ENCODE measurements at places on chromosomes 5 and 9. TPM values are rescaled to one million over a fixed set of nuclear protein-coding genes. Genes with fewer than 3 reads are reported as not detected.

- no peak for DNase-seq
Measured at GRCh38 chr5:176869501-176870109, 29.5 kb downstream of the HK3 start.

- no peak for DNase-seq
Measured at GRCh38 chr5:1262381-1262780, 32.5 kb downstream of the TERT start.

- DNase-seq = no peak
Measured at GRCh38 chr5:74240783-74241750, 399.5 kb downstream of the ENC1 start.

- DNase-seq = no peak
Measured at GRCh38 chr9:126604059-126605055, 9.4 kb upstream of the LMX1B start.

GRCh38 chr9:106981396-106982287 is 118.7 kb downstream of the ZNF462 start:
- DNase-seq = no peak

- no peak for DNase-seq
Measured at GRCh38 chr5:36041537-36041845, 25.2 kb downstream of the UGT3A2 start.

DNA sequence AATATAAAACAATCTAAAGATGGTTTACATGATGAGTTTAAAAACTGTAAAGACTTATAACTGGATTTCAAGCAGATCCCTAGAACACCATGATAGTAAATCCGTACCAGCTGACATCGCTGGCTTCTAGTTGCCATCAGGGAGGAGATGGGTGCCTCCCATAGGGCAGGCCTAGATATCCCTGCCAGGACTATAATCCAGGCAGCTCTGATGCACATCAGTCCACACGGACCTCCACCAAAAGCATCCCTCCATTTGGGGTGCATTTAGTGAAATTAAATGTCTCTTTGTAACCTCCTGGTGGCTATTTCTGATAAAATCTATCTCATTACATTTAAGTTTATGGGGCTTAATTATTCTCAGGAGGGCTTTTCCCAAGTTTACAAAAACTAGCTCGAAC is 45.8 kb downstream of the RETREG1 start:
- no peak for DNase-seq

DNA sequence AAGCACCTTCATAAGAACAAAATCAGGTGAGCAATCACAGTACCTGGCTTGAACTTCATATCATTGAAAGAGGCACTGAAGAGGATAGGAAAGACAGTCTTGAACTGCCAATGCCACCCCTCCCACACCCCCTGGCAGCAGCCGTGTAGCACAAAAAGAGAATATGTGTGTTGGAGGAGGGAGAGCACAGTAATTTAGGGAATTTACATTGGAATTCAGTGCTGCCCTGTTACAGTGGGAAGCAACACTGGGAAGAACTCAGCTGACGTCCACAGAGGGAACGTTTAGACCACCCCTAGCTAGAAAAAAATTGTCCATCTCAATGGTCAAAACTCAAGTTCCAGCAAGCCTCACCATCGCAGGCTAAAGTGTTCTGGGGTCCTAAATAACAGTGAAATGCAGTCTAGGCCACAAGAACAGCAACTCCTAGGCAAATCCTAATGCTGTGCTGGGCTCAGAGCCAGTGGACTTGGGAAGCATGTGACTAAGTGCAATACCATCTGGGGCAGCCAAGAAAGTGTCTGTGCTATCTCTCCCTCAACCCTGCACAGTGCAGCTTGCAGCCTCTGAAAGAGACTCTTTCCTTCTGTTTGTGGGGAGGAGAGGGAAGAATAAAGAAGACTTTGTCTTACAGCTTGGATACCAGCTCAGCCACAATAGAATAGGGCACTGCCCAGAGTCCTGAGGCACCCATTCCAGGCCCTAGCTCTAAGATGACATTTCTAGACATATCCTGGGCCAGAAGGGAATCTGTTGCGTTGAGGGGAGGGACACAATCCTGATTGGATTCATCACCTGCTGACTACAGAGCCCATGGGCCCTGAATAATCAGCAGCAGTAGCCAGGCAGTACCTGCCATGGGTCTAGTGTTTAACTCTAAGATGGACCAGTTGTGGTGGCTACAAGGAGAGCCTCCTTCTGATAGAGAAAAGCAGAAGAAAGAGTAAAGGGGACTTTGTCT is 62.1 kb upstream of the VLDLR start:
- no peak for DNase-seq

DNA sequence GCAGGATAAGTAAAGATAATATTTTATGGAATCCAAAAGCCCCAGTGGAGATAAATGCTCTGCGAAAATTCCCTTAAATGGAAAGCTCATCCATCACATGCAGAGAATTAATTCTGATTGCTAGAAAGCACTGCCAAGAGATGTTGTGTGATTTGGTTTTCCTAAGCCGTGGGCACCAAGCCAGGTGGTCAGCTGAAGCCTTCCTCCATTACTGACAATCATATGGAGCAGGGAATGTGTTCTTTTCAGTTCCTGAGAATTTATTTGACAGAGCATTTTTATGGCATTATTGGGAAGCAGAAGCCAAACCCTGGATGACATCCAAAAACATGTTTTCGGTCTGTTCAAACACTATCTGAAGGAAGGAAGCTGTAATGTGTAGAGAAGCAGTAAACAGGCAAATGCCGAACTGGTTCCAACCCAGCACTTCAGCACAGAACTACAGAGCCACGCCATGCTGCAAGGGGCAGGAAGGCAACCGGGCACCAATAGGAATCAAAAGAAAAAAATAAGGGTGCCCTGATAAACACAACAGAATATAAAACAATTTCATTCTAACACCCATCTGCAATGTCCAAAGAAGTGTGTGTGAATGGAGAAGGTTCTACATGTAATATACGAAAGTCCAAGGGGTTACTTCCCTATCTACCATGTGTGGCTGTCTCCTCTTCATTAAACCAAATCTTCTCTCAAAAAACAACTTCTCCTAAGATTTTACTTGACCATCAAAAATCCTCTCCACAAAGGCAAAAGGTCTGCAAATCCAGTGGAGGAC is 12.3 kb downstream of the ARSB start:
- no peak for DNase-seq

DNA sequence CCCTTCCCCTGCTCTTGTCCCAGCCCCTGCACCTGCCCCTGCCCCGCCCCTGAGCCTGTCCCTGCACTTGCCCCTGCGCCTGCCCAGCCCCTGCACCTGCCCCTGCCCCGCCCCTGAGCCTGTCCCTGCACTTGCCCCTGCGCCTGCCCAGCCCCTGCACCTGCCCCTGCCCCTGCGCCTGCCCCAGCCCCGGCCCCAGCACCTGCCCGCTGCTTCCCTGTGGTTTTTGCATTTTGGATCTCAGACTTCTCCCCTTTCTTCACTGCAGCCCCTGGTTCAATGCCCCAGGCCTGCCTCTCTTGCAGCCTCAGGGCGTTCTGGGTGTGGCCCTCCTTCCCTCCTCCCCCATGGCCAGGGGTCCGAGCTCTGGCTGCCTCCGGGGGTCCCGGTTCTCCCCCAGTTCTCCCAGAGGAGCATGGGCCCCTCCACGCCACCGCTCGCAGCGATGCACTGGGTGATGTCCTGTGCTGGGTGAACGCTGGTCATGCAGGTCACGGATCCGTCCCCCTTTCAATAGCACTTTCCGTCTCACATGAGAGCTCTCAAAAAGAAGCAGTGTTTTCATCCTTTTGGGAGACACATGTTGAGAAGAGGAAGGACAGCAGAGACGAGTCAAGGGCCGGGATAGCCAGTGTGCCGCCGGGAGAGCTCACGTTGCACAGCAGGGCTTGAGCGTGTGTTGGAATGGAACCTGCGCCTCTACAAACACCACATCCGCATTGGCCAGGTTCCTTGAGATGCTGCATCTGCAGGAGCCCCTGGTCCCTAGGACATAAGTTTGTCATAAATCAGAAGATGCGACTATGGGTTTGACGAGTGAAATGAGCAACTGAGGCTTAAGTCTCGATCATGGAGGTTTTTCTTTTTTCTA is 44.0 kb upstream of the IRX4 start:
- DNase-seq = no peak

GRCh38 chr5:107430071-107430625 is 240.6 kb downstream of the EFNA5 start:
- DNase-seq = no peak

- DNase-seq = no peak
Measured at GRCh38 chr5:169838688-169839087, 141.6 kb downstream of the INSYN2B start.

GRCh38 chr5:111775224-111775623 is 18.2 kb upstream of the NREP start:
- DNase-seq = no peak

- DNase-seq = no peak
Measured at GRCh38 chr9:35566417-35566816, 38.6 kb upstream of the TESK1 start.

GRCh38 chr9:127463382-127463781 is 12.1 kb downstream of the LRSAM1 start:
- DNase-seq = no peak

DNA sequence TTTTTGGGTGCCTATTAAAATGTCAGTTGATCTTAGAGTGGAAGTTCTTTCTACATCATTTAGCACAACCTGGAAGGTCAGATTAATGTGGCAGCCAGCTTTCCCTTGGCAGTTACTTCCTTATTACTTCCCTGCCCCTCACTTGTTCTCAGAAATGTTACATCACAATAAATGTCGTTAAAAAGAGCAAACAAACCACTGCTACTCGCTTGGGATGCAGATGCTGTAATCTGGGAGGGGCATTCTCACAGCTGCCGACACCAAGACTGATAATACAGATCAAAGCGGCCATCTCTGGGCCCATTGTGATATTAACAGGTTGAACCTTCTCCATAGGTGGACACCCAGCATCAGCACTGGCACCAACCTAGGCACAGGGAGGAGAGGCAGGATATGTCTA is 29.3 kb downstream of the PLAC8L1 start:
- no peak for DNase-seq

DNA sequence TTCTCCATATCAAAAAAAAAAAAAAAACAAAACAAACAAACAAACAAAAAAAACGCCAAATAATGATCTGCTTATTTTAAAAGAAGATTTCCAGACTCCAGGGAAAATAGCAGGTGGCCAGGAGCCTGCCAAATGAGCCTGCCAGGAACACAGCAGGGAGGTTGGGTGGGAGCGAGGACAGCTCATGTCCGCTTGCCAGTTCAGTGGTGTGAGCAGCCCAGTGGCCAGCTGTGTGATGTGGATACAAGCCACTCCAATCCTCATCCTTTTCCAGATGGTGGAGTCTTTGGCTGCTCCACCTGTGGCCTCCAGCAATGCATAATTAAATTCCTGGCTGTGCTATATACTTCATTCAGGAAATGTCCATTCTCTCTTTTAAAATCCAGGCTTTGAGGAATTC is 1025.1 kb upstream of the C9orf72 start:
- no peak for DNase-seq

DNA sequence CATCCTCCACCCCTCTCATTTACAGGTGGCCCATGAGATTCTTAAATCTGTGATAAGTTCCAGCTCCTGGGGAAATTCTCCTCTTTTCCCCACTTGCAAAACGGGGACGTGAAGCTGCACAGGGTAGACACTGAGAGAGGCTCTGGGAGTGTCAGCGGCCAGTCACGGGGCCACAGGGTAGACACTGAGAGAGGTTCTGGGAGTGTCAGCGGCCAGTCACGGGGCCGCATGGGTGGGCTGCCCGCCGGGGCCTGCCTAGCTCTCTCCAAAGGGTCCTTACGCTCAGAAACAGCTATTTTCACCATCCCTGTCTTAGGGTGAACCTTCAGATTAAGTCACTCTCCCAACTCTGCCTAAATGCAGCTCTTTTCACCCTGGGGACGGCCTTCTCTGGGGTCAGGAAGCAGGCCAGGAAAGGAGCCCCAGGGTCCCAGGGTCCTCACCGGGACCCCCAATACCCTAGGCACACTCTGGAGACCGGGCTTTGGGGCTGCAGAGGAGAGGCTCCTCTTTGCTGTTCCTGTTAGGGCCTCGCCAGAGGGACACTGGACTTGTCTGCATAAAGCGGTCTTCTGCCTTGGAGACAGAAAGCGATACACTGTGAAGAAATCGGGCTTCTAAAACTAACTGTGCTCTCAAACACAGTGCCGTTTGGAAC is 1.5 kb downstream of the FAM78A start:
- DNase-seq = peak; percentile 91

DNA sequence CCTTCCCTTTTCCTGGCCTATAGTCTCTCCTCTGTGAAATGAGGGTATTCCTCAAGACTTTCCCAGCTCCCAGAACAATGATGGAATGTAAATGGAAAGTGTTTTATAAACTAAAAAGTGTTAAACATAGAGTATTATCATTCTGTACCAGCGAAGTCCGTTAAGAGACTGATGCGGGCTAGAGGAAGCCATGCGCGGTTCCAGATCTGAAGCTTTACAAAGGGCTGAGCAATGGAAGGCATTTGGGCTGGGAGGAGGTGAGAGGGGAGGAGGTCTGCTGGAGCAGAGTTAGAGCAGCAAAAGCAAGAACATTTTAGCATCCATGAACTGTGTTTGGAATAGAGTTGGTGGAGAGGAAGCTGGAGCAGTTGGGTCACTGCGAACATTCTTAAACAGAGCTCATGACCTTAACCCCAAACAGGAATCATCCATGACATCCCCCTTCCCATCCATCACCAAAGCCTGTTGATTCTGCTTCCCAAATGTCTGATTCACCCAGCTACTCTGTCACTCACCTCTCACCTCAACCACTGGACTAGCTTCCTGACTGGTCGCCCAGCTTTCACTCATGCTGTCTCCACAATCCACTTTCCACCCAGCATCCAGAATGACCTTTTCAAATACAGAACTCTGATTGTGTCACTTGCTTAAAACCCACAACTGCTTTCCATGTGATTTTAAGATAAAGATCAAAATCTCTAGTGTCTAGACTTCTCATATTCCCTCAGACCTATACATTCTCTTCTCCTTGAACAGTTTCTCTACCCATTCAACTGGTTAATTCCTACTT is 37.1 kb downstream of the CDK5RAP2 start:
- DNase-seq = no peak

- no peak for DNase-seq
Measured at GRCh38 chr9:8666060-8666459, 866.5 kb upstream of the DMAC1 start.

DNA sequence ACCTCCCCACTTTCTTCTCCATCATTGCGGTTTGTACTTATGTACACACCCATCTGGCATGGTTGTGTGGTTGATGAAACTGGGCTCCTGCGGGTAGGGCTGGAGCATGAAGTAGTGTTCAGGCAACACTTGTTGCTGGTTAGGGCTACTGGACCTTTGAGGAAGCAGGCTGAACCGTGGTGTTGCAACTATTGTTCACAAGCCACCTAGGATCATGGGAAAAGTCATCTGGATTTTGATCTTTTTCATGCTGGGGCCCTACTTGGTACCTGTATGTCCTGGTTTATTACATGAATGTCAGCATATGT is 40.1 kb upstream of the TIFAB start:
- no peak for DNase-seq

Gene MEIKIN
- 0.24 TPM for polyA plus RNA-seq

Gene PCDHGA11
- polyA plus RNA-seq = 0.18 TPM

Gene CARD9
- polyA plus RNA-seq = 17.3 TPM
